ENCODE measurements at places on chromosomes 12 and 14.

DNA sequence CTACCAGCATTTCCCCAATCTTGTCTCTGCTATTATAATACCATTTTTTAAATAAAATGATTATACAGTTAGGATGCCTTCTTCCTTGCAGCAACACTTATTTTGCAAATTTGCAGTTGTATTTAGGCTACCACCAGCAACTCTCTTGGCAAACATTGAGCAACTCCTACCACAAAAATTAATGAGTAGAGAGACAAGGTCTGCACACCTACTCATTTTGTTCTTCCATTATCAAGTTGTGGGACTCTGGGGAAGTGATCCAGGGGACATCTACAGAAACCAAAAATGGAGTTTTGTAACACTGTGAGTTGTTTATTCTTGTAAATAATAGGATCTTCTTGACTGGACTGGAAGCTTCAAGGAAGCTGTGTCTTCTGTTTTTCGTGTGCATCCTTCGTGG lies 38.6 kb downstream of the DGLUCY start:
- no peak for DNase-seq

- DNase-seq, result no peak
These were observed 92.3 kb upstream of the BCAT1 start for GRCh38 chr12:25041006-25041741.

DNA sequence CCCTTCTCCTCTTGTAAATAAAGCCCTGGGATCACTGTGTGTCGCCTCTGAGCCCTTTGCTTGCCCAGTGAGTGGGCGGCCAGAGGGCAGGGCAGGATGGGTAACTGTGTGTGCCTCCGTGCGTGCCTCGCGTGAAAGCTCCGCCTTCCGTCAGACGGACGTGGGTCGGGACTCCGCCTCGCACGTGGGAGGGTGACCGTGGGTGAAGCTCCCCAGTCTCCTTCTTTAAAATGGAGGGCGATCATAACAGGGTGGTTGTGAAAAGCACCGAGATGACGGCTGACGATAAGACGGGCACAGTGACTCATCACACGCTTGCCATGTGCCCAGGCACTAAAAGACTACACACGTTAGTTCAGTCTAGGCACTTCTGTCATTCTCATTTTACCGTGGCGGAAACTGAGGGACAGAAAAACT lies 9.2 kb downstream of the PHB2 start:
- DNase-seq, result peak; percentile 97

GRCh38 chr12:82366197-82366596 lies 7.9 kb downstream of the METTL25 start:
- no peak for DNase-seq

- no peak for DNase-seq
These were observed 299.7 kb upstream of the RGS6 start for GRCh38 chr14:71632440-71632946.

DNA sequence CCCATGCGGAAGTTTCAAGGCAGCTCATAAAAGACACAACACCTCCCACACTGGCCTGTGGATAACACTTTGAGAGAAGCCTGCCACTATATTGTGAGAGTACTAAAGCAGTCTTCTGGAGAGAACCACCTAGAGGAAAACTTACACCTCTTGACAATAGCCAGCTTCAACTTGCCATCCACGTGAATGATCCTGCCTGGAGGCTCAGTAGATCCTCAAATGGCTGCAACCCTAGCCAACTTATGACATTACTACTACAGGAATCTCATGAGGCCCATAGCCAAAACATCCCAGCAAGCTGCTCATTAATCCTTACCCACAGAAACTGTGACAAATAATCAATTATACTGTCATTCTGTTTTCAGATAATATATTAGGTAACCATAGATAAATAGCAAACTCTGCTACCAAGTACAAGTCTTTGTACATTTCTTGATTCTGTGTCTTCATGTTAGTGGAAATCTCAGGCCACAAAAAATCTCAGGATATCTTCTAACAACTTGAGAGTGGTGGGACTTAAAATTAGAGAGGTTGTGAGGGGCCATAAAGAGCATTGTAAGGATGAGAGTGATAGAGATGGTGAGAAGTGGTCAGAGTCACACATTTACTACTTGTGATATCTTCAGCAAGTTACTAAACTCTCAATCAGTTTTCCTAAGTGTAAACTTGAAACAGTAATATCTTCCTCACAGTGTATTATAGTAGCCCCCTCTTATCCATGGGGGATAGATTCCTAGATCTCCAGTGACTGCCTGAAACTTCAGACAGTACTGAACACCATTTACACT lies 368.0 kb downstream of the C12orf50 start:
- no peak for DNase-seq

GRCh38 chr12:116594325-116595038 lies 35.3 kb downstream of the MAP1LC3B2 start:
- peak; percentile 55 for DNase-seq

DNA sequence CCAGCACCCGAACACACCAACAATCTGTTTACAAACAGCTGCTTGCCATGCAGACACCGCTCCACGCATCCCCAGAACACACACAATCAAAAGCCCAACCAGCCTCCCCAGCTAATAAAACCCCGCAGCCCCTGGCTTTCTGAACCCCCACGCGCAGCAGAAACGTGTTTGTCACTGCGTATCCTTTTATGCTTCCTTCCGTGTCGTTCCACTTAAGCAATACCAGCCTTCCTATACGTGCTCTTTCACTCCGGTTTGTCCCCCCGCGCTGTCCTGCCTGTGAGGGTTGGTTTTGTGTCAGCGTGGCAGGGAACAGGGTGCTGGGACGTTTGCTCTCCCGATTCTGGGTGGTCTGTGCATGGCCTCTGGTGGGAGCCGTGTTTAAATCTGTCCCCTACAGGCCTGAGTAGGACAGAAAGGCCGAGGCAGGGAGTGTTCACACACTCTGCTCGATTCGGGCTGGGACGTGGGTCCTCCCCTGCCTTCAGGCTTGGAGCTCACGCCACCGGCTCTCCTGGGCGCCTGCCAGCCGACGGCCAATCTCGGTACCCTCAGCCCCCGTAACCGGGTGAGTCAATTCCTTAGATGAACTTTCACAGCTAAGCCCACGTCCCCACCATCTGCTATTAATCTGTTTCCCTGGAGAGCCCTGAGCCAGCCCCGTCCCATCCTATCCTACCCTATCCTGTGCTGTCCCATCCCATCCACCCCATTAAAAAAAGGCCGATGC lies 60.0 kb downstream of the NOC4L start:
- no peak for DNase-seq

DNA sequence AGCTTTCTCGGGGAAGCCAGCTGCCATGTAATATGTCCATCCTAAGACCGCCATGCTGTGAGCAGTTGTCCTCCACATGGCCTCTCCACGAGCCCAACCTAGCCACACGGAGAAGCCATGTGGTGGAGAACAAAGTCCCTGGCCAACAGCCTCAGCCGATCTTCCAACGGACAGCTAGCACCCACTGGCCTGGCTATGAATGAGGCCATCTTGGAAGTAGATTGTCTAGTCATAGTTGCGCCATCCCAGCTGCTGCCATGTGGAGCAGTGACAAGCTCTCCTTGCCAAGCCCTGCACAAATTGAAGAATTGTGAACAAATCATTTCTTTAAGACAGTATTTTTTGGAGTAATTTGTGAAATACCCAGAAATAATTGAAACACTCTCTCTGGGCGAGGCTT lies 49.3 kb upstream of the USP44 start:
- DNase-seq, result no peak

DNA sequence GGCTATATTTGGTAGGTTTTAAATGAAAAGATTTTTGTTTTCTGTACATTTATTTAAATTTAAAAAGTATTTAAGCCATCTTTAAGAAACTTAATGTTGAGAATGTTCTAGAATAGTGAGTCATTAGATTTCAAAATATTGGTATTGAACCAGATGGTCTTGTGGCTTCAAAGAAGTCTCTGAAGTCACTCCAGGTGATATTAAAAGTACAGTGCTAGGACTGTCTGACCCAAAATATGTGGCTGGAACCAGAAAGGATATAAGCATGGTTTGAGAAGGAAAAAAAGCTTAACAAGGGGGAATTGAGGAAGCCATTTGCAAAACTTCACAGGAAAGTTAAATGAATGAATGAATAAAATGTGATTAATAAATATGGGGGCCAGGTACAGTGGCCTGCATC lies 28.7 kb upstream of the MDM2 start:
- no peak for DNase-seq

- DNase-seq, result no peak
These were observed 297.6 kb downstream of the TMEM132D start for GRCh38 chr12:129606239-129606638.

DNA sequence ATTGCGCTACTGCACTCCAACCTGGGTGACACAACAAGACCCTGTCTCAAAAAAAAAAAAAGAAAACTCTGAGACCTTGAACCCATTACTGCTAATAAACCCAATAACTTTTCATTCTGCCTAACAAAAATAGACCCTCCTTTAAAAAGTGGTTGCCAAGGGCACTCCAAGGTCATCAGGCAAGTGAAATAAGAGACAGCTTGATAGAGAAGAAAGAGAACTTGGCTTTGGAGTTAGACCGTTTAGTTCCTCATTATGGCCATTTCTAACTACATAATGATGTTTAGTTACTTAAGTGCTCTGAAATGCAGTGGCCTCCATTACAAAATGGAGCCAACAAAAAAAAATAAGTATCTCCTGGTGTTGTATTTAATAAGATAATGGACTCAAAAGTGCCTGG lies 55.9 kb downstream of the PHLDA1 start:
- DNase-seq, result no peak

- DNase-seq, result no peak
These were observed 58.3 kb upstream of the FRMD6 start for GRCh38 chr14:51593397-51593796.

- DNase-seq, result no peak
These were observed 18.7 kb downstream of the SART3 start for GRCh38 chr12:108542320-108542719.

GRCh38 chr12:62472472-62472871 lies 5.8 kb downstream of the MON2 start:
- DNase-seq, result no peak

- no peak for DNase-seq
These were observed 12.5 kb downstream of the CKB start for GRCh38 chr14:103509864-103510723.

- no peak for DNase-seq
These were observed 12.6 kb downstream of the ZNF26 start for GRCh38 chr12:132998741-132999140.

DNA sequence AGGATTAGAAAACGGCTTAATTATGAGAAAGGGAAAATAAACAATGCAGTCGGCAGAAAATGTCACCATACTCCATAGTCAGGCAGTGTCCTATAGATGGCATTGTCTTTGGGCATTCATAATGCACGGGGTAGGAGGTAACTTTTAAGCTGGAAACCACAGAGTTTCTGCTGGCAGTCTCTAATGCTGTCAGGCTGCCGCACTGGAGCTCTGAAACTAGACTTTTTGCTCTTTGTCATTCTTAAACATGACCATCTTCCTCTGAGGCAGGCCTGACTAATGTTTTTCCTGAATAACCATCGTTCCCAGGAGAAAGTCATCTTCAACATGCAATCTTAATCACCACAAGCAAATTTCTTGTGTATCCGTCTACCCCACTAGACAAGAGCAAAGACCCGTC lies 108.8 kb downstream of the ETNK1 start:
- DNase-seq, result no peak

DNA sequence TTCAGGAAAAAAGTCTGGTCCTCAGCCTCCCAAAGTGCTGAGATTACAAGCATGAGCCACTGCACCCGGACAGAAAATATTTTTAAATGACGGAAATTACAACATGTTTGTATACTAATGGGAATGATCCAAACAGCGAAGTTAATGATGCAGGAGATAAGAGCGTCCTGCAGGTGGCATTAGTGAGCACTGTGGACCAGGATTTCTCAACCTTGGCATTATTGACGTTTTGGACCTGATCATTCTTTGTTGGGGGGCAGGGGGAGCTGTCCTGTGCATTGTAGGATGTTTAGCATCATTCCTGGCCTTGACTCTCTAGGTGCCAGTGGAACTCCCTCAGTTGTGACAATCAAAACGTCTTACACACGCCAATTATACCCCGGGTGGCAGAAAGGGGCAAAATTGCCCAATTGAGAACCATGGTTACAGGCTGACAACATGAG lies 34.1 kb downstream of the SCFD1 start:
- peak; percentile 35 for DNase-seq

All from stimulated activated CD4-positive, alpha-beta T cell treated with anti-CD3 and anti-CD28 coated beads, Interleukin-15, amount 100 ng/mL, for 24 hours (primary cell).